Activated CD8-positive, alpha-beta memory T cell treated with anti-CD3 and anti-CD28 coated beads for 4 hours (primary cell): ENCODE measurements at places on chromosomes 5 and 9.

DNA sequence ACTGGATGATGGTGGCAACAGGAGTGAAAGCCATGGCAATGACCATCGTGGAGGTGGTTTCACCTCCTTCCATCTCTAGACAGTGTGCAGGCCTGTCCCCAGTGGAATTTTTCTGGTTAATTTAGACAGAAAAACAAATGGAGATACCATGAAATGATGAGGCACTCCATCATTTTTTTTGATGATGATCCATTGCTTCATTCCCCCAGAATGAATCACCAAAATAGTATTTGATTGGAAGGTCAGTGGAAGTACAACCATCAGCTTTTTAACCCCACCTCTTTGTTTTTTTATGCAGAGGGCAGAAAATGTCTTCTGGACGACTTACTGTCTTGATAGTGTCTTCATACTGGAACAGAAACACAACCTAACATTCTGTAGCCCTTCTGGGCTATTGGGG, 42.6 kb upstream of the ADRA1B start:
- no peak for DNase-seq

DNA sequence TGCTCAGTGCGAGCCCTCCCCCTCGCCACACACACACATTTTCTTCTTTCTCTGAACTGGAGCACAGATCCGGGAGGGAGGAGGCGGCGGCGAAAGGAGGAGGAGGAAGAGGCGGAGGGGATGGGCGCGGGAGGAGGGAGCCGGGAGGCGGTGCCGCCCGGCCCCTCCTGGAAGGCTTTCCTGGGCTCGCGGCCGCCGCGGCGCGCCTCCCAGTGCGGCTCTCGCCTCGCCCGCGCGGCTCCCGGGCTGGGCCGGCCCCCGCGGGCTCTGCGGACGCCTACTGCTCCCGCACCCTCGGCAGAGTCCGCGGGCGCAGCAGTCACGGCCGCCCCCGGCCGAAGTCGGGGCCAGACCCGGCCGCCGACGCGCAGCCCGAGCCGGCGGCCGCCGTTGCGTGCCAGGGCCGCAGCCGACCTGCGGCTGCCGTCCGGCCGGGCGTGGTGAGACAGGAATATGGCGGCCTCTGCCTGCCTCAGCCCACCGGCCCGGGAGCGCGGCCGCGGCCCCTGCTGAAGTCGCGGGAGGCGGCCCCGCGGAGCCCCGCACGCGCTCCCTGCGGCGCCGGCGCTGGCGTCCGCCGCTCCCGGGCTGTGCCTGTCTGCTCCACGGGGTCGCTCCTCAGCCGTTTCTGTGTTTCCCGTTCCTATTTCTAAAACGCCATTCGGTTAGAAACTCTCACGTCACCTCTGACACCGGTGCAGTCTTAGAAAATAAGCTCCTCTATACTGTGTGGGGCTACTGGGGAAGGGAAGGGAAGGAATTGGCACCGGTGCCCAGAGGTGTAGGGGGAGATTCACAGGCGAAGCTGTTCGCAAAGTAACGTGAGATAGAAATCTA, 500 bp upstream of the GNAQ start:
- peak; percentile 31 for DNase-seq

- no peak for DNase-seq
Measured at GRCh38 chr9:114616684-114617520, 5.8 kb downstream of the TMEM268 start.

DNA sequence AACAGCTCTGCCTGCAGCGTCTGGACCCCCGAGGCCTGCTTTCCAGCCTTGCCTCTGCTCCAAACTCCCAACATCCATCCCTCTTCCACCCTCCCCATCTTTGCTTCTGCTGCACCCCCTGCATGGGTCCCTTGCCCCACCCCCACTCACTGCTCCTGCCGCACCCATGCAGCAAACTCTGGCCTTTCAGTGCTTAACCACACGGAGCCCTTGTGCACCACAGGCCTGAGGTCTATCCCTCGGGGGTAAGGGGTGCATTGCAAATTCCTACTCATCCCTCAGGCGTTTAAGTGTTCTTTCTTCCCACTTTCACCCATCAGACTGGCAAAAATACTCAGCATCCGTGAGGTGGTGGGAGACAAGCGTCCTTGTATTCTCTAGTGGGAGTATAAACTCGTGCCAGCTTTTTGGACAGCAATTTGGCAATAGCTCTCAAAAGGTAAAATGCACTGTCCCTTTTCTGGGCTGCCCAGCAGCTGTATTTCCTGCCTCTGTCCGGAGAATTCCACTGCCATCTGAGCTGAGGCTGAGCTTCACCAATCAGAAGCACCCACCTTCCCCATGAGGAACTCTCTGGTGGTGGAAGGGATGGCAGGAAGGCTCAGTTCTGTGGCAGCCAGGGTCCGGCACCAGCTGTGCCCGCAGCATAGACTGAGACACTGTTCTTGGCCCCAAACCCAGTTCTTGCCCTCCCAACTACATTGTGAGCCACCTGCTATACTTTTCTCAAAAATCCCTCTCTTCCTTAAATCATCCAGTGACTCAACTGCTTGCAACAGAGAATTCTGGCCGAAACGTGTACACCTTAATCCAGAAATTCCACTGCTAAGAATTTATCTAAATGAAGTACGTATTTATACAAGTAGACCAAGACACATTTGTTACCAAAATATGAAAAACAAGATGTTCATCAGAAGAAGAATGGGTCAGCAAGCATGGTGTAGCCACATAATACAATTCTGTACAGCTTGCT, 15.0 kb downstream of the PSMB7 start:
- no peak for DNase-seq

DNA sequence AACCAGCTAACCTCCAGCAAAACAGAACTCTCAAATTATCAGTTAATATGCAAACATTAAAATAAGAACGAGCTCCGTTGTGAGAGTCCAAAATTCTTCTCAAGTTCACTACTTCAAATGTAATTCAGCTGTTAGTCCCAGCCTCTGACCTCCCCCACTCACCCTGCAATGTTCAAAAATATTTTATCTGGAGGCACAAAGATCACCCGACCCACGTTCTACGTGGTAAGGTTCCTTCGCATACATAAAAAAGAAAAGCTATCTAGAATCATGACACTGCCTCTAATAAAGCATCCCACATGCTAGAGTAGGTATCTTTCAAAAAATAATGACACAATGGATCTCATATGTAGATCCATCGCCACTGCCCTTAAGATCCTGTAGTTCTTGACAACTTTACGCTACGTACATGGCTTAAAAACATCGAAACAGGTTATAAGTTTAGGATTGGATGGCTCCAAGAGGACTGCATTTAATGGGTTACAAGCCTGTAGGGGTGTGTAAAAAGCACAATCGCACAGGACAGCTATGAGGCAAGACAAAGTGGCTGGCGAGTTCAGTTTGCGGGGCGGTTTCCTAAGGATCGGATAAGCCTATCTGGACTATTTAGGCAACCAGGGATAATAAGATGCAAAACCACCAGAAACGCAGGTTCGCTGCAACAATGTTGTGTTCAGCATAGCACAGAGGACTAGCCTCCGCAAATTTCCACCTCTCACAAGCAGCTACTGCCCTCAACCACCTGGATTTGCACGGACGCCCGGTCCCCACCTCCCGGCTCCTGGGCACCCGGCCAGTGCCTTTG, 969 bp downstream of the CLK4 start:
- no peak for DNase-seq

DNA sequence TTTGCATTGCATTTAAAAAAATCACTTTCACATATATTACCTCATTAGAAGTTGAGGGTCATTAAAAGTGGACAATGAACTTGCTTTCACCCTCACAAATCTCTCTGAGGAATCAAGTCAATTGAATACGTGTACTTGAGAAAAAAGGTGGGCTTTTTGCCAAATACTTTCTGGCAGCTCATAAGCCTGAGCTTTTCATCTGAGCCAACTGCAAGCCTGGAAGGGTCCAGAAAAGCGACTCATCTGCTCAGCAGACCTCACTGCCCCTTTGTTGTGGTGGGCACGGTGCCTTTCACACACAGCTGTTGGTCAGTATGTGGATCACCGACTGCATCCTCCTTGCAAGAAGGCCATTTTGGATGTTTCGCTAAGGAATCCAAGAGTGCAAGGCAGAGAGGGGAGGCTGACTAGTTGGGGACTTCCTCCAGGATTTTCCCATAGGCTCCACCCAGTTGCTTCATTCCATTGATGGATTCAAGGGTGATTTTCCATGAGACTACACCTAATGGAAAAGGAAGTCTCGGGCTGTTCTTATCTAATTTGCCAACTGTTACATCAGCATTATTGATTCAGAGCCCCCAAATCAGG, 564.7 kb downstream of the PDE4D start:
- DNase-seq = no peak

GRCh38 chr5:176132471-176133288, 105.5 kb upstream of the SIMC1 start:
- no peak for DNase-seq

DNA sequence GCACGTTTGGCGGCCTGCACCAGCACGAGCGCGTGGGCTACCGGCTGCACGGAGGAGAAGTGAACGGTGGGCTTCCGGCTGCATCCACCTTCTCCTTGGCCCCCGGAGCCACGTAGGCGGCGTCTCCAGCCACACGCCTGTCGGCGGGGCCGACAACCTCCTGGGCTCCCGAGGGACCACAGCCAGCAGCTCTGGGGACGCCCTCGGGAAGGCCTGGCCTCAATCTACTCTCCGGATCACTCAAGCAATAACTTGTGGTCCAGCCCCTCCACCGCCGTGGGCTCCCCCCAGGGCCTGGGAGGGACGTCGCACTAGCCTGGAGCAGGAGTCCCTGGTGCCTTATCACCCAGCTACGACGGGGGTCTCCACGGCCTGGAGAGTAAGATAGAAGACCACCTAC, 73.7 kb downstream of the INSL6 start:
- no peak for DNase-seq

- no peak for DNase-seq
Measured at GRCh38 chr9:3912817-3913216, 387.0 kb upstream of the RFX3 start.

DNA sequence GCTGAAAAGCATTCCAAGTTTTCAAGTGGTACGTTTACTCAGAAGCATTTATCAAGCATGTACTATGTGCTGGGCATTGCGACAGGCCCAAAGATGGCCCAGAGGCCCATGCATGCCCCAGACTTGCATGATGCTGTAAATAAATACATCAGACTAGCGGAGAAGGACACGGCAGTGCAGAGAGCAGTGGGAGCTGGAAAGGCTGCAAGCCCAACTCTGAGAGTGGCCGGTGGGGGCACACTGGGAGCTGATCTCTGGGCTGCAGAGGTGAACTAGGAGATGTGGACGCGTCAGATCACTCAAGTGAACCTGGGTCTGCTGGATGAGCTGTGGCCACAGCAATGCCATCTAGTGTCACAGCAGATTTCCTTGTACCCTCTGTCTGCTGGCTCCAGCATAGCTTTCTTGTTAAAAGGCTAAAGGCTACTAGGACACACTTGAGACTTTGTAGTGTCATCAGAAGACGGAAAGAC, 246.9 kb downstream of the FANCC start:
- no peak for DNase-seq

DNA sequence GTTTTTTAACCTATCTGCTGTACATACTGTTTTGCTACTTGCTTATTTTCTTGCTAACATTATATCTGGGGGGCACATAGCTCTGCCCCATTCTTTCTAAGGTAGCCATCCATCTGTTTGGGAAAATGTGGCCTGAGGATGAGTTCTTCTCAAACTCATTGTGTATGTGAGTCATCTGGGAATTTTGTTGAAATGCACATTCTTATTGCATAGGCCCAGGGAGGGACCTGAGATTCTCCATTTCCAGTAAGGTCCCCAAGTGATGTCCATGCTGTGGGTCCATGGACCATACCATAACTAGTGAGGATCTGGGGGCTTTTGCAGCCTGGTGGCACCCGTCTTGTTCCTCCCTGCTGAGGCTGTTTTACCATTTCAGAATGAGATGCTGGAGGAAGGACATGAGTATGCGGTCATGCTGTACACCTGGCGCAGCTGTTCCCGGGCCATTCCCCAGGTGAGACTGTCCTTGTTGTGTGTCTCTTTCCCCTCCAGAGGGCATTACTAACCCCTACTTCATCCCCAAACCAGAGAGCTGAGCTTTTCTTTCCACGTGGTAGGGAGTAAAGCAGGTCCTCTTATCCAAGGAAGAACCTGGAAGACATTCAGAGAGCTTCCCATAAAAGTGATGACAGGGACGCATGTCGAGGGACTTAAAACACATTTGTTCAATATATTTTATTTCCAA, 28.6 kb downstream of the CYFIP2 start:
- no peak for DNase-seq

GRCh38 chr9:2859776-2860379, 16.0 kb upstream of the PUM3 start:
- no peak for DNase-seq

GRCh38 chr5:52692606-52693005, 95.1 kb upstream of the ITGA1 start:
- no peak for DNase-seq

DNA sequence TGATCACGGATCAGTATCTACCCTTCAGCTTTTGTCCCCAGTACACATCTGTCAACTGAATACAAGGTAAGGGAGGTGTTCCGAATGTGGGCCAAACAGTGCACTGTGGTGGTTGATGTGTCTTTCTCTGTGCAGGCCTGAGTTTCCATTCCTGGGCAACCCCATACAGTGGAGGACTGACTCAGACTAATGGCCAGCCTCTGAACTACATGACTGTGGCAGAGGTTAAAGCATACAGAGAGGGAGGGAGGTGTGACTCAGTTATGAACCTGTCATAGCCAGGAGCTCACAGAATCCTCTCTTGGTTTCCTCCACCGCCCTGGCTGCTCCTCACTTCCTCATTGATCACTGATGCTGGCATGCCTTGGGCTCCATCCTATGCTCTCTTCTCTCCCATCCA, 136.4 kb upstream of the TAS2R1 start:
- no peak for DNase-seq

GRCh38 chr9:3087697-3088096, 243.8 kb upstream of the PUM3 start:
- DNase-seq = no peak

- no peak for DNase-seq
Measured at GRCh38 chr5:171543148-171543815, 123.8 kb downstream of the FGF18 start.

DNA sequence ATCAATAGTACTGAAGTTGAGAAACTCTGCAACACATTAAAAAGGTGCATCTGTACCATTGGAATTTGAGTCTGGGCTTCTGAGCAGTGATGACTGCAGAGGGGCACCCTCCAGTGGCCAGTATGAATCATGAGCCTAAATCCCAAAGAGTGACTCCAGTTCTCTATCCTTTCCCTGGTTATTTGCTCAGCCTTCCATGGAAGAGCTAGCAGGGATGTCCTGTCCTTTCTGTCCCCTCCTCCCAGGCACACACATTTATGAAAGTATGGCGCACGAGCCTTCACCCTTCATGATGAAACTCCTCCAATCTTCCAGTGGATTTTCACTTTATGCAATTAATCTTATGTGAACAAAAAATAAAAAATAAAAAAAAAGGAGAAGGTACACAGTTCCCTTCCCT, 81.0 kb downstream of the ESM1 start:
- DNase-seq = no peak

GRCh38 chr9:127279717-127280285, 15.2 kb downstream of the GARNL3 start:
- DNase-seq = no peak

GRCh38 chr5:132257131-132258101, at the start of gene PDLIM4:
TSS of gene PDLIM4 (plus strand) at chr5:132257696. CDS start at chr5:132257735, 39 bp downstream.
- no peak for DNase-seq

DNA sequence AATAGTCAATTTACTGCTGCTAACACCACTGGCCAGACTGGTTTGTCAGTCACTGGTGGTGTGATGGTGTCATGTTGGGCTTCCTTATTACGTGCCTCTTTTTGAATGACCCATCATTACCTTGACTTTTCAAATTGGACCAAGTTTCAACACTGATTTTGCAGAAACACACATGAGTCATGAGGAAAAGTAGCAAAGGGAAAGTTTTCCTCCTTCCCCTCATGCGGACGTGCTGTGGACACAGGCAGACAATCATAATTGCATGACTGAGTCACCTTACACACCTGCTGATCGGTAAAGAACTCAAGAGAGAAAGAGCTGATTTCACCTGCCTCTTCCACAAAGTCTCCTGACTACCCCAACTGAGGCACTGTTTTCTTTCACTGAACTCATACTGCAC, 324.5 kb downstream of the ARRDC3 start:
- DNase-seq = no peak
